ENCODE measurements at places on chromosomes 16 and 17. TPM values are rescaled to one million over a fixed set of nuclear protein-coding genes. Genes with fewer than 3 reads are reported as not detected.

IL17C gene
- total RNA-seq, result not detected

ABCC3 gene
- 0.71 TPM for total RNA-seq

SKA2 gene
- total RNA-seq, result 43.4 TPM

TBC1D3I gene
- total RNA-seq, result not detected

NXN gene
- total RNA-seq, result 75.9 TPM

CCDC200 gene
- total RNA-seq, result not detected

CCL18 gene
- total RNA-seq, result 1.4 TPM

LDHD gene
- total RNA-seq, result 7.5 TPM

NPIPA2 gene
- 0.71 TPM for total RNA-seq

KCNH4 gene
- total RNA-seq, result not detected

NPW gene
- total RNA-seq, result not detected

GCGR gene
- total RNA-seq, result 0.33 TPM

AANAT gene
- not detected for total RNA-seq

CDH15 gene
- total RNA-seq, result not detected

- no peak for DNase-seq
Observed at GRCh38 chr16:68985855-68986254, 119.6 kb upstream of the HAS3 start.

- no peak for DNase-seq
Observed at GRCh38 chr16:12752159-12752558, 51.5 kb downstream of the CPPED1 start.

- DNase-seq, result peak; percentile 68
Observed at GRCh38 chr17:2171702-2172076, 116.8 kb downstream of the HIC1 start.

DNA sequence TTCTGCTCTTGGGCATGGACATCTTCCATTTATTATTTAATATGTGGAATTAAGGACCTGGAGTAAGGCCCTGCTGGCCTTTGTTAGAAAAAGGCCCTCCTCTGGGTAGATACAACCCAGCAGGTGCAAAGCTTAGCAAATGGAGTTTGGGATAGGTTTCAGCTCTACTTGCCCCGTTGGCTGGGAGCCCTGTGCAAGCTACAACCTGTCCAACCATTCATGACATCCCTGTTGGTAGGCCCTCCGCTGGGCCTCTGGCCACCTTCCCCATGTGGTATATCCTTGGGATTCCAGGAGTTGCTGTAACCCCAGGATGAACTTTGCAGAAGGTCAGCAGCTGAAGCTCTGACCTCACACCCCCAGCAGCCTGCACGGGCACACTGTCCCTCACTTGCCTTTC is 6.4 kb downstream of the NGFR start:
- DNase-seq, result no peak

DNA sequence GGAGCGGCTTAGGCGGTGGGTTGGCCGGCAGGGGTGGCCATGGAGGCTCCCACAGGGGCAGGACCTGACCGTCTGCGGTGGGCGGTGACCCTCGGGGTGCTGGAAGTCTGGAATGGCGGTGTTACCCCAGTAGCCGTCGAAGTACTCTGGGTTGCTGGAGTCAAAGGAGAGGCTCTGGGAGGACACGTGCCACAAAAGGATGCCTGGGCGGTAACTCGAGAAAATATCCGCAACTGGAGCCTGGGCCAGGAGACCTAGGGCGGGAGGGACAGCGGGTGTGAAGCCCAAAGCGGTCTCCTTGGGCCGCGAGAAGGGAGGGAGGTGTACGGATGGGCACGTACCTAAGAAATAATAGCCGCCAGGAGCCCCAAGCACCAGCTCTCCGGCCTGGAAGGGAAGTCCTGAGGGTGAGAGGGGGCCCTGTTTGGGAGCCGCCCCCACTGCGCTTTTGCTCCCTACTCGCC is 4.6 kb downstream of the ITGA2B start:
- DNase-seq, result no peak

DNA sequence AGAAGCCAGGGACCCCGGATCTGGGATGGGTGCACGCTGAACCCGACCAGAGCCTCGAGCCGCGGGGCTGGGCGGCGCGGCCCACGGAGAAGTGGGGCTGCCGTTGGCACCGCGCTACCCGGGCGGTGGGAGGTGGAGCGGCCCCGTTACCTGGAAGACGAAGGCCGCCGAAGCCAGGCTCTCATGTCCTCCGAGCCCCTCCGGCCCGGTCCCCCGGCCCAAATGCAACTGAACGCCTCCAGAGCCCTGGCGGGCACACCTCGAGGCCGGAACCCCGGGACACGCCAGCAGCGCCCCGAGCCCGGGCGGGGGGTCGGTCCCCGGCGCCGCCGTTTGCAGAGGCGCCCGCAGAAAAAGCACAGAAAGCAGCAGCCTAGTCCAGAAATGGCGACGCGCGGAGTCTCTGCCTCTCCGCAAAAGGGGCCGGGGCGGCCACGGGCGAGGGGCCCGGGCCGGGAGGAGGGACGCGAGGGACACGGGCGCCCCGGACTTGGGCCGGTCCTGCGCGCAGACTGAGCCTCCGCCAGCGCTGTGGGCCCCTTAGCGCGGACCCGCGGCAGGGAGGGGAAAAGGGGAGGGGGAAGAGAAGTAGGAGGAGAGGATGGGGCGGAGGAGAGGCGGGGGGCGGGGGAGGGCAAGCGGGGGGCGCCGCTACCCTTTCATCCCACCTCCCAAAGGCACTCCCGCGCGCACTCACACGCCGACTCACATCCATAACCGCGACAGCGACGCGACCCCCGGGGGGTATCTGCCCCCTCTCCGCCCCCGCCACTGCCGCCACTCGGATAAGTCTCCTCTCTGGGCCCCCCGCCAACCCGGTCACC is 1.4 kb downstream of the AXIN2 start:
- no peak for DNase-seq

GRCh38 chr16:50594308-50595260 is 46.4 kb downstream of the NKD1 start:
- DNase-seq, result no peak

- DNase-seq, result no peak
Observed at GRCh38 chr17:9026741-9027140, 5.4 kb downstream of the NTN1 start.

DNA sequence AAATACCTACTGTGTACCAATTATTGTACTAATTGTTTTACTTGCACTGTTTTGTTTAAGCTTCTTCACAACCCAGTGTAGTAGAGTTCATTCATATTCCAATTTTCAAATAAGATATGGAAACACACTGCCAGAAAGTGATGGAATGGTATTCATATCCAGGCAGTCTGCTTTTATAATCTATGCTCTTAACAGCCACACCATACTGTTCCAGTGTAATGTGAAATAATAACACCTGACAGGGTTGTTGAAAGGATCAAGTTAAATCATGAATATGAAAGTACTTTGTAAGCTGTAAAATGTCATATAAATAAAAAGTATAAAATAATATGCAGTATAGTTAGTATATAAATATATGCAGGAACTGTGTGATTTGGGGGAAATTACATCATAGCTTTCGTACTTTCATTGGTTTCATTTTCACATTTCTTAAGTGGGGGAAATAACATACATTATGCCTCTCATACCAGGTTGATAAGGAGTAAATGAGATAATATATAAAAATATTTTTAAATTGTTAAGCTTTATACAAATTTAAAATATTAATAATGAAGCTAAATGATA is 230.8 kb downstream of the TANC2 start:
- no peak for DNase-seq

DNA sequence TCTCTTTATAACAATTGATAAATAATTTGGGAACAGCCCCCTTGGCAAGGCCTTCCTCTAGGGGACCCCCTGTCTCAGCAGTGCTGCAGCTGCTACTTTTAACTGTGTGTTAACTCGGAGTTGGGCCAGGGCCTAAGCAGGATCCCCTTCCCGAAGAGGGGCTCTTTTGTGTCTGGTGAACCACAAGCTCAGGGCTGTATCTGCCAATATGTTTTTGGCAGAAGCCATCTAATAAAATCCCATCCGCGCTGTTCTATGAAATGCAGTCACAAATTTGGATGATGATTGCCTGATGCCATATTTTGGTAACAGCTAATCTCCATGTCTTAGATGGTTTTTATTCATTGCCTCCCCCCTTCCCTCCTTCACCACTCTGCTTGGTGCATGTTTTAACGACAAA is 267.7 kb downstream of the FTO start:
- no peak for DNase-seq

DNA sequence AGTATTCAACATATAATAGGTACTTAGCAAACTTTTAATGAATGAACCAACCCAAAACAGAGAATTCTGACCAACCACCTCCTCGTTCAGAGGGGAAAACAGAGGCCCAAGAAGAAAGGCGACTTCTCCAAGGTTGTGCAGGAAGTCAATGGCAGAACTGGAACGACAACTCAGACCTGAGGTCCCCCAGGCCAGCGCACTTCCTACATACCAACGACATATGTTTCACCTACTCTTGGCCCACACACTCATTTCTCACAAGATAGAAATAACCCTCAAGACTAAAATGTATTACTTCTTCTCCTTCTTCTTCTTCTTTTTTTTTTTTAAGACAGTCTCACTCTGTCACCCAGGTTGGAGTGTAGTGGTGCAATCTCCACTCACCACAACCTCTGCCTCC is 14.4 kb downstream of the CHCT1 start:
- no peak for DNase-seq

DNA sequence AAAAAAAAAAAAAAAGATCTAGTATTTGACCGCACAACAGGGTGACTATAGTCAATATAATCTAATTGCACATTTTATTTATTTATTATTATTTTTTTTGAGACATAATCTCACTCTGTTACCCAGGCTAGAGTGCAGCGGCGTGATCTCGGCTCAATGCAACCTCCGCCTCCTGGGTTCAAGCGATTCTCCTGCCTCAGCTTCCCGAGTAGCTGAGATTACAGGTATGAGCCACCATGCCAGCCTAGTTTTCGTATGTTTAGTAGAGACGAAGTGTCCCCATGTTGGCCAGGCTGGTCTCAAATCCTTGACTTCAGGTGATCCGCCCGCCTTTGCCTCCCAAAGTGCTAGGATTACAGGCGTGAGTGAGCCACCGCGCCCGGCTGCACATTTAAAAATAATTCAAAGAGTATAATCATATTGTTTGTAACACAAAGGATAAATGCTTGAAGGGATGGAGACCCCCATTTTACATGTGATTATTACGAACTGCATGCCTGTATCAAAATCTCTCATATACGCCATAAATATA is 794 bp downstream of the ANKS3 start:
- DNase-seq, result no peak

DNA sequence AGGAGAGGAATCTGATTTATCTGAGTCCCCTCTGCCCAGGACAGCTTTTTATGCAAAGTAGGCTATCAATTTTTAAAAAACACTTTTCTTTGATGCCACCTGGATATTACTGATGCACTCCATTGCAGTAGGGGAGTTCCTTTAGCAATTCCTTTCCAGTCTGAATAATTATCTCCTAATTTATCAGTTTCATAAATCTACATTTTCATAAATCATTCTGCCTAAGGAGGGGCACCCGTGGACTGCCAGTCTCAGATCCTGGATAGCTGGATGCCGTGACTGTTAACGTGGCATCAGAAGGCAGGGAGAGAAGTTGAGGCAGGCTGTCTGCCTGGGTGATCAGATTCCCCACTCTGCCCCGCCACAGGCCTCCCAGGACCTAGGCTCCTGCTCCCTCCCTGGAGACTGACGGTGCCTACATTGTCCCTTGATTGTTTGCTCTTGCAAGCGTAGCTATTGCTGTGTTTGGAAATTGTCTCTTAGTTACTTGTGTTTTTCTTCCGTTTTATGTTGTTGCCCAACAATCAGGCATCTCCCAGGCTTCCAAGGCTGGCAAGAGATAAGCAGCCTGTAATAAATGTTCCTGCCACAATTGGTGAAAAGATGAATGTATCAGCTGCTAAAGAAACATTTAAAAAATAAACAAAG is 75.2 kb downstream of the KATNIP start:
- no peak for DNase-seq

Measured in sigmoid colon (tissue), 7 donors.